ENCODE measurements at places on chromosomes 2 and 18. TPM values are rescaled to one million over a fixed set of nuclear protein-coding genes. Genes with fewer than 3 reads are reported as not detected.

EN1 gene
- total RNA-seq: not detected

RAX gene
- total RNA-seq: 0.37 TPM

RNMT gene
- 61.8 TPM for total RNA-seq

AKAIN1 gene
- total RNA-seq: not detected

ERBB4 gene
- 0.04 TPM for total RNA-seq

DUSP28 gene
- 1.6 TPM for total RNA-seq

GRCh38 chr18:73782405-73782804, 365.2 kb downstream of the FBXO15 start:
- no peaks in the 10 kb centered on the region for H3K4me1 ChIP-seq
- DNase-seq: no peak
- no peaks in the 10 kb centered on the region for H3K27me3 ChIP-seq
- no peak overlapping the region for H3K4me3 ChIP-seq
- H3K36me3 ChIP-seq: peaks cover 7% of the 10 kb centered on the region

DNA sequence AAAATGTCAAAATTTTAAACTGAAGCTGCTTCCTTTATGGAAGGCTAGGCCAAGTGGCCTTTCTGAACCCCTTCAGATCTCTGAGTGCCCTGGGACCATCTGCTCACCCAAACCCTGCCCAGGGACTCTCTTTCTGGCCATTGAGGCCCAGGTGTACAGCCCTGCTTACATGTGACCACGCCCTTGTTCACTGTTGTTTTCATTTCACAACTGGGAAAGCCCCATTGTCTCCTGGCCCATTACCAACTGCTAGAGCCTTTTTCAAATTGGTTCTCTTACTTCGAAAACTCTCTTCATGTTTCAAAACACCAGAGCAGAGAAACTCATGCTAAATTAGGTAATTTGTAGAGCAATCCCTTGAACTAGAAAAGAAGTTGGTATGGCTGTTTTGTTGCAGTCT, 219.5 kb upstream of the TANK start:
- no peaks in the 10 kb centered on the region for H3K27me3 ChIP-seq
- no peak overlapping the region for H3K27ac ChIP-seq
- H3K4me3 ChIP-seq: no peak overlapping the region
- peaks cover 2% of the 10 kb centered on the region for H3K4me1 ChIP-seq

- H3K4me3 ChIP-seq: no peak overlapping the region
- no peak overlapping the region for H3K27ac ChIP-seq
- no peak for DNase-seq
These were observed 19.1 kb upstream of the LRRTM1 start for GRCh38 chr2:80323610-80324009.

DNA sequence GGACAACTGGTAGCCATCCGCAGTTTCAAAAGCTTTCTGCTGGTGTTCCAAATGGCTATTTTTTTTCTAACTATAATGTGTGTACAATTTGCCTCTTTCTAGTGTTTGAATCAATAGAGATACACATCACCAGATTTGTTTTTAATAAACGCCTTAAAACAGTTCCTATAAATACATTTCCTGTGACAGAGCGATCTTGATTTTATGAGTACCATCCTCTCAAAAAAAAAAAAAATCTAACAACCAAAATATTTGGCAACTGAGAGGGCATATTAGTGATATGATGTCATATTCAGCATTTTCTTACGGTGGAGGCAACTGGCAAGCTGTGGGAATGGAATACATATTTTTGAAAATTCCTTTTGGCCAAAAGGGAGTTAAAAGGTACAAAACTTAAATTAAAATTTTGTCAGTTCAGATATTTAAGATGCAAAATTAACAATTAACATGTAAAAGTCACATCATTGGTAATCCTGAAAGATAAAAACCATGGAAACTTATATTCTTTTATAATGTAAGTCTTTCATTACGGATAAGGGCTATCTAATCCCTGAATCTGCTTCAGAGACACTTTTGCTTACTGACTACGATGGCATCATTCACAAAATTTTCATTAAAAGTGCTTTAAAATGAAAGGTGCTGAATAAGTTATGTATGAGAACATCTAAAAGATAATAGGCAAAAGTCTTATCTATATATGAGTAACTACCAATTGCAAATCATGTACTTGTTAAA, 268.4 kb downstream of the TCF4 start:
- DNase-seq: no peak
- no peaks in the 10 kb centered on the region for H3K36me3 ChIP-seq
- H3K27ac ChIP-seq: no peak overlapping the region
- H3K4me3 ChIP-seq: no peak overlapping the region
- no peaks in the 10 kb centered on the region for H3K27me3 ChIP-seq
- no peaks in the 10 kb centered on the region for H3K4me1 ChIP-seq

- no peaks in the 10 kb centered on the region for H3K27me3 ChIP-seq
- no peak overlapping the region for H3K4me3 ChIP-seq
- H3K27ac ChIP-seq: no peak overlapping the region
- H3K36me3 ChIP-seq: peaks cover 7% of the 10 kb centered on the region
- DNase-seq: no peak
These were observed 58.2 kb downstream of the KLF7 start for GRCh38 chr2:207107551-207107950.

DNA sequence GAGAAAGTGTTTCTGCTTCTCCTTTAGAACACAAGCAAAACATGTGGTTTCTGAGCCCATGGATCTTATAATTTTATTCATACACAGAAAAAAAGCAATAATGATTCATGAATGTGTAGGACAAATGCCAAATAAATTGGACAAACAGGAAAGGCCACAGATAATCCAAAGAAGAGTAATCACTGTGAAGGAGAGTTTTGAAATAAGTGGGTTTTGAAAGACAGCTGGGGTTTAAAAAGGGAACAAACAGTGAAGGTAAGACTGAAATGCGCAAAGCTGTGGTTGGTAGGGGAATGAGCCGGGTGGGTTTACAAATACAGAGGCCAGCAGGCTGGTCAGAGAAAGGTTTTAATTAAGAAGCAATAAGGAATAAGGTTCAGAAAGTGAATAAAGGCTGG, 50.0 kb upstream of the MBOAT2 start:
- H3K4me3 ChIP-seq: no peak overlapping the region
- H3K27me3 ChIP-seq: no peaks in the 10 kb centered on the region
- H3K27ac ChIP-seq: no peak overlapping the region
- no peaks in the 10 kb centered on the region for H3K36me3 ChIP-seq
- no peak for DNase-seq
- H3K4me1 ChIP-seq: no peaks in the 10 kb centered on the region

GRCh38 chr2:84971510-84972206, 697 bp downstream of the KCMF1 start:
- no peak for DNase-seq
- peak overlapping the region; percentile 90 for H3K4me3 ChIP-seq
- H3K27me3 ChIP-seq: no peaks in the 10 kb centered on the region

DNA sequence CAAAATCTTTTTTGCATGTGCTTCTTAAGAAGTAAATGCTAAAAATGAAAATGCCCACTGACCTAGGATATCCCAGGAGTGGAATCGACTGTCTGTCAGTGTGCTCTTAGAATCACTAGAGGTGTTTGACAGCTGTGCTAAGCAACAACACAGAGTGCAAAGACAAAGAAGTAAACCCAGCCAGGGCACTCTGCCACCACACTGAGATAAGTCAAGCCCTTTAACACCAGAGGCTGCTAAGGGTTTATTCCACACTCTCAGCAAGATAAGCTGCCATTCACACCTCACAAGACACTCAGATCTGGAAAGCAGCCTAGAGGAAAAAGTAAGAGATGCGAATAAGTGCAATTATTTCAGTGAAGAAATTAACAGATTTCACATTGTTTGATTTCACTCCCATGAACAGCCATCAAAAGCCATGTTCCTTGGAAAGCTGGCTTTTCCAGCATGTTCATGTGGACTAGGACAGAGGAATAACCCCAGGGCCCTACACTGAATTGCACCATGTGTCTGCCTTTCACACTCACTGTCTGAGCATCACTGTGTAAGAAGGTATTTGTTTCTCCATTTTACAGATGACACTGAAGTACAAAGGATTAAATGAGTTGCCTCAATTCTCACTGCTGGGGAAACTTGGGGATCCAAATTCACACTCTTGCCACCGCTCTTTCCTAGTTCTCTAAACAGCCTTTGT, 6.0 kb upstream of the BMP10 start:
- no peak overlapping the region for H3K4me3 ChIP-seq
- no peaks in the 10 kb centered on the region for H3K36me3 ChIP-seq
- no peak overlapping the region for H3K27ac ChIP-seq

GRCh38 chr2:54872780-54873179, 149.3 kb downstream of the EML6 start:
- H3K27me3 ChIP-seq: no peaks in the 10 kb centered on the region
- no peak for DNase-seq
- no peaks in the 10 kb centered on the region for H3K36me3 ChIP-seq
- H3K4me3 ChIP-seq: no peak overlapping the region
- no peaks in the 10 kb centered on the region for H3K4me1 ChIP-seq

GRCh38 chr2:98935111-98935770, 784 bp downstream of the CRACDL start:
- no peaks in the 10 kb centered on the region for H3K4me1 ChIP-seq
- peak overlapping the region; percentile 78 for H3K4me3 ChIP-seq
- H3K36me3 ChIP-seq: no peaks in the 10 kb centered on the region
- H3K27ac ChIP-seq: no peak overlapping the region
- peaks cover 28% of the 10 kb centered on the region for H3K27me3 ChIP-seq

DNA sequence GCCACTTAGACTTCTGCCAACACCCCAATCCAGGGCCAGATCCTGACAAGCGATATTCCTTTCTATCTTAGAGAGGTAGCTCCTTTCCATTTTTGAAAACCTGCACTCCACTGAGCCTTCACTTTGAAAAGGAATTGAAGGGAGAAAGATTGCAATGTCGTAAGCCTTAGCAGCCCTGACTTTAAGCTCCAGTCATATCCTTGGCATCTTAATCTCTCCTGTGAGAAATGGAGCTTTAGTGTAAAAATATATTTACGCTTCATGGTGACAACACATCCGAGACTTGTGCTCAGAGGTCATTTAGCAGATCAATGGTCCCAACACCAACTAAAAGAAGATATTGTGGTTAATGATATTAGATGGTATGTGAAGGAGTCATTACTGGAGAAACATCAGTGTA, 235.8 kb upstream of the MEX3C start:
- H3K27me3 ChIP-seq: no peaks in the 10 kb centered on the region
- H3K36me3 ChIP-seq: peaks cover 3% of the 10 kb centered on the region
- H3K4me3 ChIP-seq: no peak overlapping the region
- no peaks in the 10 kb centered on the region for H3K4me1 ChIP-seq

DNA sequence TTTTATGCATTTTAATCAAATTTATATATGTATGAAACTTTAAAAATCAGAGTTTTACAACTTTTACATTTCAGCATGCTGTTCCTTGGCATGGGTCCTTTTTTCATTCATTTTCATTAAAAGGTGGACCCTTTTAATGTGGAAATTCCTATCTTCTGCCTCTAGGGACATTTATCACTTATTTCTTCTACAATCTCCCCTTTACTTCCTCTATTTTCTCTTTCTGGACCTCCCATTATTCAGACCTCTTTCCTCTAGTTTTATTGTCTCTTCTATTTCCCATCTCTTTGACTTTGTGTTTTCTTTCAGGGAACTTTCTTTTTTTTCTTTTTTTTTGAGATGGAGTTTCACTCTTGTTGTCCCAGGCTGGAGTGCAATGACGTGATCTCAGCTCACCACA, 5.7 kb downstream of the PROC start:
- peaks cover 3% of the 10 kb centered on the region for H3K27me3 ChIP-seq
- H3K4me1 ChIP-seq: no peaks in the 10 kb centered on the region
- peak overlapping the region; percentile 63 for H3K4me3 ChIP-seq
- no peak overlapping the region for H3K27ac ChIP-seq
- H3K36me3 ChIP-seq: no peaks in the 10 kb centered on the region

DNA sequence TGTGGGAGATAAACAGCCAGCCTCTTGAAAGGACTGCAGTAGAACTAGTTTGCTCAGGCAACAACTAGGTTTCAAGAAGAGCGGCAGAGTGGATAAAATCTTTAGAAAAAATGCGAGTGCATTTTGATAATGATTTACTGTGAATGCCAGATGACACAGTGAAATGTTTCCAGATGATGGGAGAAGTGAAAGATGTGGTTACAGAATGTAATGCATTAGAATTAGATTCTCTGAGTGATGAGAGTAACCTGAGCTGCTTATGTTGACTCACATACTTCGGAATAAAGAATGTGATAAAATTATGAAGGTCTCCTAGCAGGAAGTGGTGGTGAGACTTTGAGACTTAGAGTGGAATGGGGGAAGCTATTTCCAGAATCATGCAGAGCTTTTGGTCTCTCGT, 184.3 kb downstream of the GULP1 start:
- no peak overlapping the region for H3K27ac ChIP-seq
- no peak for DNase-seq
- H3K27me3 ChIP-seq: no peaks in the 10 kb centered on the region
- peaks cover 5% of the 10 kb centered on the region for H3K4me1 ChIP-seq

GRCh38 chr2:151869291-151869690, 41.1 kb upstream of the ARL5A start:
- H3K4me3 ChIP-seq: no peak overlapping the region
- DNase-seq: no peak
- no peak overlapping the region for H3K27ac ChIP-seq
- peaks cover under 1% of the 10 kb centered on the region for H3K36me3 ChIP-seq
